ENCODE measurements at places on chromosomes 12 and 14.

- no peak for DNase-seq
Measured at GRCh38 chr12:79055926-79056674, 191.5 kb downstream of the SYT1 start.

GRCh38 chr12:81043979-81044740, 33.7 kb upstream of the ACSS3 start:
- DNase-seq: no peak

DNA sequence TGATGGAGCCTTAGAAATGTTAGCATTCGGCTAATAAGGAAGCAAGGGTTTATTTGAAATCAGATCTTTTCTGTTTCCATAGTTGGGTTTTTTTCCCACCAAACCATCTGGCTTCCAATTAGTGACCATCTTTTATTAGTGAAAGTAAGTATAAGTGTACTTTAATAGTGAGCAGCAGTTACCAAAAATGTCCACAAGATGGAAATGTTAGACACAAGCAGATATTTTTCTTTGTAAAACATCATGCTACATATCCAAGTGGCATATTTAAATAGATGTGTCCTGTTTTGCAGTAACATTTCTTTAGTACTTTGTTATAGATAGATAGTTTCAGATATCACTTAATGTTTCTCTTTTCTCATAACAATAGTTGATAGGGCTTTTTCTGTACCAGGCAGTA, 28.8 kb downstream of the YEATS4 start:
- no peak for DNase-seq

DNA sequence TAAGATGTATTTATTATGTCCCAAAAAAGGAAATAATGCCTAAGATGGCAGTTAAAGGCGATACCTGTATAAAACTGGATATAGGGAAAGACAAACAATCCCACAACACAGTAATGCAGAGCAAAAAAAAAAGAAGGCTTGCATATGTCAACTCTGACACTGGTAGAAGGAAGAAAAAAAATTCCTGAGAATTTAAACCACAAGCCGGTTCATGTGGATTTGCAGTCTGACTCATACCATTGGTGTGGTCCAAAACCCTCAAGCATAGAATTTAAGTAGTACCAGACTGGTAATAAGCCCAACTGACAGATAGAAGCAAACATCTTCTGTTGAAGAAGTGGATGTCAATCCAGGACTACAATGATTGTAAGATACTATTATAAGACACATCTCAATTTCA, 7.2 kb downstream of the DNAI7 start:
- no peak for DNase-seq

DNA sequence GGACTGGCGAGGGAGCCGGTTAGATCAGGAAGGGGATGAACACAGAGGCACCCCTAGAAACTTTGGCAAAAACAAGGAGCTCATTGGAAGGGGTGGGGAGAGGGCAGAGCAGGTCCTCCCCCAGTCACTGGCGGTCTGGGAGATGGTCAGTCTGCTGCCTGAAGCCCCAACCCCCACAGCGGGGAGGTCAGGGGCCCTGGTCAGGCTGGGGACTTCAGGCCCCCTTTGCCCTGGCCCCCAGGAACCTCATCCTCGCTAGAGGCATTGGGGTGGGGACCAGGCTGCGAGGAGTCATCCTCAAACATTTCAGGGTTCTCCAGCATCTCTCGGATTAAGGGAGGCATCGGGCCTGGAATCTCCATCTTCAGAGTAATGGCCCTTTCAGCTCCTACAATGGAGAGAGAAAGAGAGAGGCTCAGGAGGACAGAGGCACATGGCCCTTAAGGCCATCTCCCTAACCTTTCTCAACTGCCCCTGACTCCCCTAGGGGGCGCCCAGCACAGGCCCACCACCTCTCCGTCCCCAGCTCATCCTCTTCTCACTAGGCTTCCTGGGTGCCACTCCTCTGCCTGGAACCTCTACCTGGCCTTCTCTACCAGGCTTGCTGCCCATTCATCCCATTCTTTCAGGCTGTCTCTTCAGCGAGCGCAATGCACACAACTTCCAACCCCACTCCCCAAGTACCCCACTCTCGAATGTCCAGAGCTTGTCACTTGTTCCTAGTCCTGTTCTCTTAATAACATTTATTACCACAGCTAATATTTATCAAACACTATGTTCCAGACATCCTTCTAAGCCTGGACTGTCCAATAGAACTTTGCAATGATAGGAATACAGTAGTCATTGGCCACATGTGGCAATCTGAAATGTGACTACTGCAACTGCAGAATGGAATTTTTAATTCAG, 4.7 kb upstream of the ITGB7 start:
- no peak for DNase-seq

- no peak for DNase-seq
Measured at GRCh38 chr12:47378907-47379306, 299.1 kb upstream of the AMIGO2 start.

- DNase-seq: no peak
Measured at GRCh38 chr12:10082117-10082874, 16.5 kb downstream of the CLEC1A start.

- no peak for DNase-seq
Measured at GRCh38 chr14:101839661-101840060, 78.2 kb downstream of the PPP2R5C start.

- no peak for DNase-seq
Measured at GRCh38 chr12:122921917-122922316, 26.0 kb upstream of the VPS37B start.

DNA sequence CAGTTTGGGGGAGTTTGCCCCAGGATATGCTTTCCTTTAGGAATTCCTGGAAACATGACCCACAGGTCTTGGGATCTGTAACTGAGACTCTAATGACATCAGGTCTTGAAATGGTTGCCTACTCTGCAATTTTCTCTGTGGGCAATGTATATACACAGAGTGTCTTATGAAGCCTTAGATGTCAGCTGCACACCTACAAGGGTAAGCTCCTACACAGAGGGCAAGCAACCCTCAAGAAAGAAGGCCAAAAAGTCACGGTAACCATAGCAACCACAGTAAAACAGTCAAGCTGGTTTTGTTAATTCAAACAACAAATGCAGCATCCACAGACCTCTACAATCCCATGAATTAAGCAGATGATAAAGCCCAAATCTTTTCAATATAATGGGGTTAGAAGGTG, 293.0 kb downstream of the SSPN start:
- DNase-seq: no peak

DNA sequence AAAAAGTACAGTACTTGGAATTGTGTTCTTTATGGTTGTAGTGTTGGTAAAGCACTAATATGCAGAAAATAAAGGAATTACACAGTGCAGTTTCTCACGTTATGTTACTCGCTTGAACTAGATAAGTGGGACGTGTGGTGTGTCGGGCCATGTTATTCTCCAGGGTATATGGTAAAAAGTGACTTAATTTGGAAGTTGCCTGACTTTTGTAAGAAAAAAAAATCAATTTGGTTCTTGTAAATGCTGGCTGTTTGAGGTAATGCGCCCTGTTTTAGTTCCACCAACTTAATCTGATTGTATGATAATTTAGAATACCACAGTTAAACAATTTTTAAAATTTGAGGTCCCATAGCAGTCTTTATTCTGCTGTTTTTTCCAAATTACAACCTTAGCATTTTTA, 4.1 kb downstream of the ARF6 start:
- DNase-seq: no peak

GRCh38 chr14:38745861-38746260, 357.2 kb downstream of the SEC23A start:
- no peak for DNase-seq

DNA sequence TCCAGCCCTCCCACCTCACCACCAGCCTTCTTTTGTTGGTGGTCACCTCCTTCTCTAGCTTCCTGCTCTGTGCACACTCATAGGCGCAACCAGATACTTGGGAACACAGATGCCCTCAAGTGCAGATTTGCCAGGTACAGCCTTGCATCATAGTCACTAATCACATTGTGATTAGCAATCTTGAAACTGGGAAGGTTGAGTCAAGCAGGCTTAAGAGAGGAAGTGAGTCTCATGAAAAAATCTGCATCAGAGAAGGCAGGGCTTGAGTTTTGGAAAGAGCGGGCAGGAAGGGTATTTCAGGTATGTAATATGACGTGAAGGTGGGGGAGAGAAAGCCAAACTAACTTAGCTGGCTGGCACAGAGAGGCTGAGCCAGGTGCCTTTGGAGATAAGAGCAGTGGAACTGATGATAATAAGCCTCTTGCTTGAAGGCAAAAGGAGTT, 2.7 kb upstream of the RABGGTA start:
- DNase-seq: no peak

- no peak for DNase-seq
Measured at GRCh38 chr14:93744876-93745275, 43.4 kb downstream of the PRIMA1 start.

- DNase-seq: no peak
Measured at GRCh38 chr12:47811581-47812484, 7.9 kb downstream of the HDAC7 start.

DNA sequence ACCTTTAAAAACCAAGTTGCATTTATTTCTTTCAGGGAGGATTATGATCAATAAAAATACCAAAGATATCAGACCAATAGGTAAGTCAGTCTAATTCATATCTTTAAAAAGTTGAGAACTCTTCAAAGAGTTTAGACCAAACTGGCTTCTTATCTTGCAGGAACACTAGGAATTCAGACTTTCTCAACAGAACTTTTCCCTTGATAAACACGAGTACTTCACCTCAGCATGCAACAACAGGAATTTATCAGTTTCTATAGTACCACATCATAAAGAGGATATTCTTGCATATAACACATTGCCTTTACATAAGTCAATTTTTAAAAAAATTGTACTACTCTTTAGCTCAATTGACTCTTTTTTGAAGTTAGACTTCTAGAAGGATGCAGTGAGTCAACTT, 68.2 kb downstream of the DNAI7 start:
- no peak for DNase-seq

- DNase-seq: peak; percentile 44
Measured at GRCh38 chr14:72476657-72477499, 417.0 kb downstream of the DPF3 start.

- no peak for DNase-seq
Measured at GRCh38 chr12:52200086-52200780, 8.4 kb upstream of the KRT80 start.

- no peak for DNase-seq
Measured at GRCh38 chr12:1318327-1319031, 275.9 kb downstream of the FBXL14 start.

GRCh38 chr14:34053666-34054065, 102.8 kb upstream of the EGLN3 start:
- no peak for DNase-seq

DNA sequence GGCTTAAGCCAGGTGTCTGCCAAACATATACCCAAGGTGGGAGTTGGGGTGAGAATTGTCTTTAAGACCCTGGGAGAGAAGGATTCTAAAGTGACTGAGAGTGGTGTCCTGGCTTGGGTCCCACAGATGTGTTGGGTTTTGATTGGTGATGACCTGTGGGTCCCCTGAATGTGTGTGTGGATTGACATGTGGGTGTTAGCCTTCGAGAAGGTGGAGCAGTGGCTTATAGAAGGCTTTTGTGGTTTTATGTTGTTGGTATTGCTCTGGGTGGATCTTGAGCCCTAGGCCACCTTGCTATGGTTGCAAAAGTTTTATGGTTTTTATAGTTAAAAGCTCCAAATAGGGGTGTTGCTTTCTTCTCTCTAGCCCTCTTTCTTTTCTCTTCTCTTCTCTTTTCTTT, 29.7 kb downstream of the PLEKHG3 start:
- DNase-seq: no peak

DNA sequence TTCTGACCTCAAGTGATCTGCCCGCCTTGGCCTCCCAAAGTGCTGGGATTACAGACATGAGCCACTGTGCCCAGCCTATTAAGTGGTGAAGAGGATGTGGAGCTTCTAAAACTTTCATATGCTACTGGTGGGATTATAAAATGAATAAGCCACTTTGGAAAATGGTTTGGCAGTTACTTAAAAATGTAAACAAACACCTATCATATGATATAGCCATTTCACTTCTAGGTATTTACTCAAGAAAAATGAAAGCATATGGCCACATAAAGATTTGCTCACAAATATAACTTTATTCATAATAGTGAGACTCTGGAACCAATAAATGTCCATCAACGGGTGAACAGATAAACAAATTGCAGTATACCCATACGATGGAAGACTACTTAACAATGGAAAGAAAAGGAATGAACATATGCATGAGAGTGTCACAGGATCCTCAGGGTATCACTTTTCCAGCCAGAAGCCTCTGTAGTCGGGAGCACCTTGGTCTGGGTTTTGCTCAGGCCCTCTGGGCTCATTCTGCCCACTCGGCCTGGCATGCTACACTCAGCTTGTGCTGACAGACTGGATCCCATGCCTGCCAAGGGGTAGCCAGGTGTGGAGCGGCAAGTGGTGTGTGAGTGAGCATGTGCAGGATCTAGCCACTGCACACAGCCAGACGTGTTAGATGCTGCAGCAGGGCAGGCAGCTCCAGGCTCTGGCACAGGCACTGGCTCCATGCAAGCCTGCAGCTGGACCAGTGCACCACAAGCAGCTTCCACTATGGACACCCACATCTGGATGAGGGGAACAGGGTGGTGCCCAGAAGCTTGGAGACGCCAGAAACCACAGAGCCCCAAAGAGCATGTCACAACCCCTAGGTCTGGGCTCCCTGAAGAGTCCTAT, 213.2 kb upstream of the DIO3 start:
- no peak for DNase-seq

- no peak for DNase-seq
Measured at GRCh38 chr12:48329199-48329939, 21.4 kb downstream of the ZNF641 start.

- no peak for DNase-seq
Measured at GRCh38 chr14:72629534-72629933, 264.4 kb downstream of the DPF3 start.

DNA sequence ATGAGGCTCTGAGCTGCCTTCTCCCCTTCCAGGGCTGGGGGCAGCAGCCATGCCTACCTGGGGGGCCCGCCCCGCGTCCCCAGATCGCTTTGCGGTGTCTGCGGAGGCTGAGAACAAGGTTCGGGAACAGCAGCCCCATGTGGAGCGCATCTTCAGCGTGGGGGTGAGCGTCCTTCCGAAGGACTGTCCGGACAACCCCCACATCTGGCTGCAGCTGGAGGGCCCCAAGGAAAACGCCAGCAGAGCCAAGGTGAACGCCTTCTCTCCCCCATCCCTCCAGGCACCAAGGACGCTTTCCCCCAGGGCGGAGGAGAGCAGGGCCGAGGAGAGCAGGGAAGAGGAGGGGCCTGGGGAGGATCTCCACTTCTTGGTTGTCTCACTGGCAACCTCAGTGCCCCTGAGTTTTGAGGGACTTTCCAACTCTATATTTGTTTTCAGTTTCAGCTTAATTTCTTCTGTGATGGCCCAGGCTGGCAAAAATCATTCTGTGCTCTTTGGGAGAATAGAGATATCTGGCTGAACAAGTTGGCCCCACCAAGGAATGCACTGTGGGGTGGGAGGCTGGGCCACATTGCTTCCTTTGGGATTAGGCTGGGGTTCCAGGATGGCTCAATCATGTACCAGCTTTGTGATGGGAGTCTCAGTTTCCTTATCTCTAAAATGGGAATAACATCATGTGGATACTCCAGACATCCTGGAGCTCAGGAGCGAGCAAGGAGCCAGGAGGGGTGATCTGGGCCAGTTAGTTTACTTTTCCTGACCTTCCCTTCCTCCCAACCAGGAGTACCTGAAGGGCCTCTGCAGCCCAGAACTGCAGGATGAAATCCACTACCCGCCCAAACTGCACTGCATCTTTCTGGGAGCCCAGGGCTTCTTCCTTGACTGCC, 1.2 kb downstream of the KHNYN start:
- DNase-seq: peak; percentile 62
